ENCODE measurements at places on chromosomes 4 and X.

DNA sequence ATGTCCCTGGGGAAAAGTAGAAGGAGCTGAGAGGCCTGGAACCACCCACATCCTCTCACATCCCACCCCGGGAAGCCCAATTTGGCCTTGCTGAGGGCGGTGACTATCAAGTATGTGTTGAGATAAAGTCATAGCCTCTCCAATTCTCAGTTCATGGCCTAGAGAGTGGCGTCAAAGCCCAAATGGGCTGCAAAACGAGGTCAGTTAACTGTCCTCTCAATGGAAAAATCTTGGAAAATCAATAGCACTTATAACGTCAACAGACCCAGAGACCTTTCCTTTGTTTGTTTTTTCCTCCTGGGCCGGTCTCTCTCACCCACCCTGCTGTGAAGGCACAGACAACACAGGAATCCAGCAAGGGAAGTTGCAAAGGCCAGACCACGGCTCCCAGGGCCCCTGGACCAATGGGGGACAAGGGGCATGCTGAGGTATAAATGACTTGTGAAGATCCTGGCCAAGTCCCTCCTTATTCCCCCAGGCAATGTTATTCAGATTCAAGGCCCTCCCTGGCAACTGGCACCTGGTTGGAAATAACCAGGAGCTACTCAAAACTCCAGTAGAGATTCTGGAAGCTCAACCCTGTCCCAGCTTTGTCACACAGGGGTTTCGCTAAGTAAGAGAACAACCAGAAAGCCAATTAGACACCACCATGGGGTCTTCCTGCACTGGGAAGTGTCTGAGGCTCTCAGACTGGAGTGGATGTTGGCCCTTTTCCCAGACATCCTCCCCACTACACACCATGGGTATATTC lies 38.6 kb downstream of the TSC22D3 start:
- DNase-seq: no peak

- no peak for DNase-seq
Observed at GRCh38 chrX:56618323-56618722, 54.9 kb downstream of the UBQLN2 start.

DNA sequence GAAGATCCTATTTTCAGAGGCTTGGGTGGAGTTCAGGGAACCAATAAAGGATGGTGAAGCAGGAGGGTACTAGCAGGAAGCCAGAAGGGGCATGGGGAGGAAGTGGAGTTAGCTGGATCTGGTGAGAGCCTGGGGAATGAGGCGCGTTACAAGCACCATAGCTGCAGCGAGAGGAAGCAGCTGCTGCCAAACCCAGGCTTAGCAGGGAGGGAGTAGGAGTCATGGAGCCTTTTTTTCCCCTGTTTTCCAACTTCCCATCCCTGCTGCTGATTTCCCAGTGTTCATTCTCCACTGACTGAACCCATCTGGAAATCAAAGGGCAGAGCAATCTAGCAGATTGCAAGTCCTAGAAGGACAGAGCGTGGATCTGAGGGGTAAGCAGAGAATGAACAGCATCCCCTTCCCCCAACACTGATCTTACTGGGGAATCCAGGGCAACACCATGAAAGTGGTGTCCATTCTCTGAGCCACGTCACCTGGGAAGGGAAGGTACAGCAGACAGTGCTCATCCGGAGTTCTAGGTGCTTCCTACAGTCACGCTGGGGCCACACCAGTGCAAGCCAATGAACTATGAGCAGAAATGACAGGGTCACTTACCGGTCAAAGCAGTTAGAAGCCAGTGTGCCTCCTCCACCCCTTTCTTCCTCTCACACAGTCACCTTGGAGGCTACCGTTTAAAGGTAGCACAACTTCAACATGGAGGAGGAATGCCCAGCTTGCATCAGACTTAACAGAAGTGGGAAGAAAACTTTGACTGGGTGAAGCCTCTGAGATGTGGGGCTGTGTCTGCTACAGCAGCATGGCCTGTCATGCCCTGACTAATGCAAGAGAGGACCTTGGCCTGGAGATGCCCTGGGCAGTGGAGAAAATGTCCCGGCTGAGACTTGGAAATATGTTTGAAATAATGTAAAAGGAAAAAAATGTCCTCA lies 36.7 kb downstream of the SMIM20 start:
- DNase-seq: no peak

DNA sequence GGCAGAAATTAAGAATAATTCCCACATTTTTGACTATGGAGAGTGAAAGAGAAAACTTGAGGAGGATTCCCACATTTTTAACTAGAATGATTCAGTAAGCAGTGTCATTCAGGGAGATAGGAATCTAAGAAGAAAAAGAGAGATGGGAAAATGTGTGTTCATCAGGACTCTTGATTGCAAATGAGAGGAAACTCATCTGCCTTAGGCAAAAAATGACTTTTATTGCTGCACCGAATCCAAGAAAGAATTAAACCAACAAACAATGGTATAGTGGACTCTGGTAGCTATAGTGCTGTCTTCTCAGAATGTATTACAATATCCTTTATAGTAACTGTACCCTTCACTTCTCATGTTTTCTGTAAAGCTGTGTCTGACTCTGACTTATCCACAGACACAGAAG lies 15.0 kb upstream of the TMEM144 start:
- DNase-seq: no peak

DNA sequence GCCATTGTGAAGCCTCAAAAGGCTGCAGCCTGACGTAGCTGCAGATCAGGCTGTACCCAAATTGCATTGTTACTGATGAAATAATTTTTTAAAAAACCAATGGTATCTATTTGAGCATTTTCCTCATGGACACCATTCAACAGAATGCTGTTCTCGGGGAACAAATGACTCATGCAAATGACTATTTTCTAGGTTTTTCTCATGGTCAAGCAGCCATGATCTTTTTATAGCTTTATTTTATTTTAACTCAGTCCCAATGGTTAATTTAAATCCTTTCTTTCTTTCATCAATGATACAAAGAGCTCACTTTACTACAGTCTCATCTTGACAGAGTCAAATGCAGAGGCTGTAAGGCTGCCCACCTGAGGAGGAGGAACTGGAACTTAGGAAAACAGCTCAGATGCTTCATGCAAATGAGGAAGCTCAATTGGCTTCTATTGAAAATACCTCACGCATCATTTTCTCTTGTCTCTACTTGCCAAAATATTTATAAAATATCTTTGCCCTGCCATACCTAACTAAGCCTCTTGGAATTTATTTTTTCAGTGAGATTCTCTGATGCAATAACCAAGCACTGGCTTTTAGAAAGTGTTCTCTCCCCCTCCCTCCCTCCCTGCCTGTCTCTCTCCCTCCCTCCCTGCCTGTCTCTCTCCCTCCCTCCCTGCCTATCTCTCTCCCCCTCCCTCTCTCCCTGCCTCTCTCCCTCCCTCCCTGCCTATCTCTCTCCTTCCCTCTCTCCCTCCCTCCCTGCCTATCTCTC lies 81.0 kb downstream of the SORBS2 start:
- DNase-seq: no peak

DNA sequence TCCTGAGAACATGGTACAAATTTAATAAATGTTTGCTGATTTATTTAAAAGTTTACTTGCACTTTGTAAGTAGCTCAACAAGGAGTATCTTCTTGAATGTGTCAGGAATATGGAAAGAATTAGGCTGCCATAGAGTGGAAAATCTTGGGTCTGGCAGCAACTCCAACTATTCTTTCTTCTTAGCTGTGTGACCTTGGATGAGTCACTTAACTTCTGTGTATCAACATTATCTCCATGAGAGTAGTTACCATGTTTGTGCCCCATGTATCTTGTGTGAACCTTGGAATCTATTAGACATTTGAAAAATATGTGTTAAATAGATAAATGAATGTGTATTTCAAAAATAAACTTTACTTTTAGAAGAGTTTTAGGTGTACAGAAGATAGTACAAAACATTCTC lies 348.8 kb downstream of the GBA3 start:
- no peak for DNase-seq

- no peak for DNase-seq
Observed at GRCh38 chr4:38733663-38734062, 49.1 kb downstream of the TLR10 start.

- no peak for DNase-seq
Observed at GRCh38 chr4:145784036-145784435, 104.1 kb downstream of the C4orf51 start.

- DNase-seq: no peak
Observed at GRCh38 chr4:8110071-8110986, 48.3 kb downstream of the ABLIM2 start.

DNA sequence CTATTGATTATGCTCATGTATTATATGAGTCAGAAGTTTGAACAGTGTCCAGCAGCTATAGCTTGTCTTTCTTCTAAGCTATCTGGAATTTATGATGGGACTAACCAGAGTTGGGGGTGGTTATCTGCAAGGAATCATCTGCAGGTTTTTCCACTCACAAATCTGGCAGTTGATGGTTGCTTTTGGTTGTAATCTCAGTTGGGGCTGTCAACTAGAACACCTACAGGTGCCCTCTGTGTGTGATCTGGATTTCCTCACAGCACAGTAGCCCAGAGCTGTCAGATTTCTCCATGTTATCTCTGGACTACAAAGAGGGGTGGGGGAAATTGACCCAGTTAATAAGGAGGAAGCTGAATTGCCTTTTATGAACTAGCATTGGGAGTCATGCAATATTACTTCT lies 51.4 kb upstream of the MAP9 start:
- DNase-seq: no peak

DNA sequence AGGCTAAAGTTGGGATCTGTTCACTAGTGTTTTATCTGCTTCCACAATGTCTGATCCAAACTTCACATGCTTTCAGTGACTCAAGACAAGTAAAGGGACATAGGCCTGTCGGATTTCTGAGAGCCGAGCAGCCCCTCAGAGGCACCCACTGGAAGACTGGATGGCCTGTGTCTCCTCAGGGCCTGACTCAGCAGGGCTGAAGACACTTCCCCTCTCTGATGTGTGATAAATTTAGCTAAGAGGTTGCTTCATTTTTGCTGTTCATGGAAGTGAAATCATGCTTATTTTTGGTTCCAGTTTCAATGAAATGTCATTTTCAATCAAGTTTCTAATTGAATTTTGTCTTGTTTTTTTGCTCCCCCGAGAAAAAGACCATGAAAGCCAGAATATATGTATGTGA lies 93.7 kb downstream of the MXRA5 start:
- DNase-seq: no peak

GRCh38 chrX:143429131-143429530 lies 88.1 kb downstream of the SPANXN3 start:
- no peak for DNase-seq

DNA sequence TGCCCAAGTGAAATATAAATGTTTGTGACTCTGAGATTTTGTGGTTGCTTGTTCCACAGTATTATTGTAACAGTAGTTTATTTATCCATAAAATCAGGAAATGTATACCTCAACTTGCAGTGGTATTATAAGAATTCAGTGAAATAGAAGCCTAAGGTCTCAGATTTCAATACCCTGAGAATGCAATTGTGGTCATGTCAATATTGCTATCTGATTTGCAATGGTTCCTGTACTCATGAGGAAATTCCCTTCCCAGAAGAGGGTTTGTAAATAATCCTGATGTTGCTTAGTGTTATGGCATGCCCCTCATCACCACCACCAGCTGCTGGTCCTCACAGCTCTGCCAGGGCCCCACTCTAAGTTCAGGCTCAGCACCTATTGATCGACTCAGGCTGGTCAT lies 67.8 kb downstream of the SLC34A2 start:
- no peak for DNase-seq

DNA sequence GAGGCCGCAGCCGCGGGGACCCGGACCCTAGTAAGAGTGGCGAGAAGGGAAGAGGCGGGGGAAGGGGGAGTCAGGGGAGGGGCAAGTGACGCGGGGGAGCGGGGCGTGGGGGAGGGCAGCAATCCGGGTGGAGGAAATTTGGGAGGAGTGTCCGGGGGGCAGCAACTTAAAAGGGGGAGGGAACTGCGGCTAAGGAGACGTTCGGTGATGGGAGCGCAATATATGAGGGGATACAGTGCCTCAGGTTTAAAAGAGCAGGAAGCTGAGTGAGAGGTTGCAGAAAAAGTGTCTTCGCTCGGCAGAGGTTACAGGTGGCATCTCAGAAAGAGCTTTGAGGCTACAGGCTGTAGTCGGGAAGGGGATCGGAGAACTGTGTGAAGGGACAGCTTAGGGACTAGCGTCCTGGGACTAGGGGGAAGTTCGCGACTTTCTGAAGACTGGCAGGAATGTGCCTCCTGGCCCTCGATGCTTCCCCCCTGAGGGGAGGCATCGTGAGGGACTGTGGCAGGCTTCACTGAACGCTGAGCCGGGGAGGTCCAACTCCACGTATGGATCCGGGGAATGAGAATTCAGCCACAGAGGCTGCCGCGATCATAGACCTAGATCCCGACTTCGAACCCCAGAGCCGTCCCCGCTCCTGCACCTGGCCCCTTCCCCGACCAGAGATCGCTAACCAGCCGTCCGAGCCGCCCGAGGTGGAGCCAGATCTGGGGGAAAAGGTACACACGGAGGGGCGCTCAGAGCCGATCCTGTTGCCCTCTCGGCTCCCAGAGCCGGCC lies 519 bp downstream of the FOXO4 start:
- no peak for DNase-seq

DNA sequence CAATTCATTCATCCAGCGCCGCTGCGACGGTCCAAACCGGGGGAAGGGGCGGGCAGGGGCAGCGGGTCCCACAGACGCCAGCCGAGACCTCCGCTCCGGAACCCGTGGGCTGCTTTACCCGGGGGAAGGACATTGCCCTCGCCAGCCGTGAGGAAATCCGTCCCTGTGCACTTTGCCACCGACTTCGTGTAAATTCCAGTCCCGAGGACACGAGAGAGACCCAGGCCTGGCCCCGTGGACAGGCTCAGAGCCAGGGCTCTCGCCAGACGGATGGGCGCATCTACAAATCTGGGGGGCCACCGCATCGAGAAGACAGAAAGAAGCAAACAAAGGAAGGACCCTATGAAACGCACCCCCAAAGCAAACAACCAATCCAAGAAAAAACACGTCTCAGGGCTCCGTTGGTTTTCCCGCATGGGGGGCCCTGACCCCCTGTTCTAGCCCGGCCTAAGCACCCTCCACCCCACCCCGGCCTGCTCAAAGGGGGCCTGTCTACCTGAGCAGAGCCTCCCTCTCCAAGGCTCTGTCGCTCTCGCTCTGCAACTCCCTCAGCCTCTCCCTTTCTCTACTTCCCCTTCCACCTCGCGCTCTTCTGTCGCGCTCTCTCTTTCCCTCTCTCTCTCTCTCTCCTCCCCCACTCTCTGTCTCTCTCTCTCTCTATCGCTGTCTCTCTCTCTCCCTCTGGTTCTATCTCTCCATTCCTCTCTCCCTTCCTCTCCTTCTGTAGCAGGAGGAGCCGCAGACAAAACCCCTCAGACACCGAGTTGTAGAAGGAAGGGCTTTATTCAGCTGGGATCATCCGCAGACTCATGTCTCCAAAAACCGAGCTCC lies 11.3 kb downstream of the FRG2 start:
- no peak for DNase-seq

DNA sequence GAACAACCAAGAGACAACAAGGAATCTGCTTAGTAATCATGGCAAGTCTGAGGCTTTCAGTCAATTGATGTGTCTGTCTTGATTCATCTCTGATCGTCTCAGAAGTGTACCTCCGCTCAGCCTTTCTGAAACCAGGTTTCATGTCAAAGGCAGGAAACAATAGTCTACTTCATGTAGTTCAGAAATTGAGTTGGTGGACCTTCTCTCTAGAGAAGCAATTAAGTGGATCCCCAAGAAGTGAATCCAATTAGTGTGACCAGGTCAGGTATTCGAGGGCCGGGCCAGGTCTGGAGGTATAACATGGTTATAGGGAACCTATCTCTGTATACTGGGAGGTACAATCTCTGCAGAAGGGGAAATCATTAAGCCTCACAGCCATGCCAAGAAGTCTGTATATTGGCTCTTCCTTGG lies 32.0 kb downstream of the DAPP1 start:
- DNase-seq: no peak
